ENCODE measurements at places on chromosomes 1 and 21. TPM values are rescaled to one million over a fixed set of nuclear protein-coding genes. Genes with fewer than 3 reads are reported as not detected.

Gene CLDN17
- not detected for total RNA-seq

Gene PRKAA2
- total RNA-seq: not detected

Gene KPRP
- not detected for total RNA-seq

Gene TSSK3
- total RNA-seq: 1.7 TPM

Gene TBX19
- total RNA-seq: 2.5 TPM

Gene CDC20
- 157 TPM for total RNA-seq

Gene MPZL1
- 17.0 TPM for total RNA-seq

Gene S100A11
- 488 TPM for total RNA-seq

Gene RBBP4
- 316 TPM for total RNA-seq

Gene LENEP
- total RNA-seq: not detected

Gene OR14K1
- not detected for total RNA-seq

Gene PROK1
- total RNA-seq: not detected

Gene CYP2J2
- total RNA-seq: 1.0 TPM

Gene L1TD1
- total RNA-seq: not detected

Gene SAMD13
- 0.36 TPM for total RNA-seq

Gene LAPTM5
- 371 TPM for total RNA-seq

Gene GRIK1
- total RNA-seq: not detected

Gene VSIG8
- not detected for total RNA-seq

Data from T-helper 2 cell treated with Interferon-gamma antibody and Interleukin-4, amounts not matched to agents 100 ng/mL and 5 ng/mL, for 36 hours (primary cell).